ENCODE measurements at places on chromosomes 6 and 20.

DNA sequence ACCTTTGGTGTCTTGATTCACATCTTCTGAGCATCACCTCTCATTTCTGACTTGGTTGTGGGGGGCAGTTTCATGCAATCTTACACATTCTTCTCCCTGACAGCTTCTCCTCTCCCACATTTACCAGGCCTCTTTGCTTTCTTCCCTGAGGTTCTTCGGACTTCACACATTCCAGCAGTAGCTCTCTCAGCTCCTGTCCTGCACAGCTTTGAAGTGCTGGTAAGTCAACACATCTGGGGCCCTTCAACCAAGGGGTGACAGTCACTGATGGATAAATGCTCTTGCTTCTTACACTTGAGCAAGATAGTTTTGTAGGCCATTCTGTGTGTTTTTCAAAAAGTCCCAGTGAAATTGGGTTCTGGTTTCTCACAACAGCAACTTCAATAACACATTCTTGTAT lies 2.5 kb upstream of the SLC35B3 start:
- DNase-seq: no peak

DNA sequence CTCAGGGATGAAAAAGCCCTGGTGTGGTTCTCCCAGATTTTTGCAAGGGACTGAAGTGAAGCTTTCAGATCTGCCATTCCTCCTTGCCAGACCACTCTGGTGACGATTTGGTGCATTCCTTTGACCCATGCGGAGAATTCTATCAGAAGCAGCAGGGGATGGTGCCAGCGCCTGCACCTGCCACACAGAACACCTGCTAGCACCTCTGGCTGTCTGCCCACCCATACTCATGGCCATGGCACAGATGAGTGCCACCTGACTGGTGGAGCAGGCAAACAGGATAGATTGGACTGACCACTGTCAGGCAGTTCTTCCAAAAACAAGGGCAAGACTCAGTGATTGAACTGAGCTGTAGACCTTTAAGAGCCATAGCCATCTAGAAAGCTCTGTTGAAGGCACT lies 107.1 kb downstream of the CDYL start:
- no peak for DNase-seq

GRCh38 chr6:40779409-40779808 lies 192.2 kb upstream of the LRFN2 start:
- DNase-seq: no peak

DNA sequence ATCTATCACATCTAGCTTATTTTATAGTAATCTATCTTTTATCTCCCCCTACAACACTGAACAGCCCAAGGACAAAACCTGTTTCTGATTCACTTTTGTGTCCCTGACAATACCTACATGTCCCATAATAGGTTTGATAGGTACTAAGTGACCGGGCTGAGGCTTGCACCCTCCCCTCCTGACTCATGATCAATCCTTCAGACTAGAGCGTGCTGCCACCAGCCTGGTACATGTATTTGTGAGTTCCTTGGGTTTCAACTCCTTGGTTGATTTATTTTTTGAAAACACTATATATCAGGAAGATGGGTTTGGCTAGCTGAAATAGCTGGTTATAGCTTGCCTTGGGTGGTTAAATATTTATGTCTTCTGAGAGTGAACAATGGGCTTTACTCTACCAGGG lies 41.6 kb upstream of the RAB23 start:
- no peak for DNase-seq

GRCh38 chr6:152173321-152173720 lies 365.8 kb downstream of the ESR1 start:
- DNase-seq: no peak

- DNase-seq: no peak
Observed at GRCh38 chr20:24791953-24792352, 157.1 kb upstream of the CST7 start.

DNA sequence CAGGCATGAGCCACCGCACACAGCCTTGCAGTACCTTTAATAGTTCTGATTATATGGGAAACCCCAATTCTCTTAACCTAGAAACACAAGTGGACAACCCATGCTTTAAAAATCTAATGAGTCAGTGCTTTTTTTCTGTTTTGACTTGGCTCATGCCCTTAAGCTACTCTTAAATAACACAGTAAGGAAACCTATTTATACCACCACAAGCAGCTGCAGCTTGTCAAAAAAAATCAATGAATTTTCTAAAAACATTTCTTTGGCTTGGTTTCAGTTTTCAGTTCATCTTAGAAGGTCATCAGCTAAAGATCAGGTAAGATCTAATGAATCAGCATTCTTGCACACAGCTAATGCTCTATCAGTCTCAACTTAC lies 124.1 kb upstream of the DST start:
- DNase-seq: no peak

DNA sequence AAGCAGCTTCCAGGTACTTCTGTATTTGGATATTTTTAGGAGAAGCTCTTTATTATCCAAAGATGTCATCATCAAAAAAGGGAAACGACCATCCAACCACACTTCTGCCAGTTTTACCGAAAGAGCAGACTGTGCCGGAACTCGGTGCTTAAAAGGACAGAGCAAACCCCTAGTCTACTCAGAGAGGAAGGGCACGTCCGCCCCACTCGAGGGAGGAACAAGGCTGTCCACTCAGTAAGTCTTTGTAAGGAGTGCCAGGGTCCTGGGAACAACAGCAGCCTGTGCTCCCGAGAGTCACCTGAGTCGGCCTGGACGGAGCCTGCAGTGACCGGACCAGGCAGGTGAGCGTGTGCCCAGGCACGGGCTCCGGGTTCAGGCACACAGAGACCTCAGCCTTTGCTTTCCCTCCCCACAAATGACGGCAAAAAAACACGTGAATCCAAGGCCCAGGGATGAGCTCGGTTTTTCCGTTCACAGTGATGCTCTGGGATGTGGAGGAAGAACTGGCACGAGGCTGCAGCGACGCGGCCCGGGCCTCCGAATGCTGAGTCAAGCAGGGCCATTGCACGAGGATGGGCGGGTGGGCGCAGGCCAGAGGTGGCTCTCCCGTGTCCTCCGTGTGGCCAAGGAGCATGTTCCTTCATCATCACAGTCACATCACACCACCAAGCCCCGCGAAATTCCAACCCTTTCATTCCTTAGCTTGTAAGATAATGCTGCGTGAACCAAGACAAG lies 17.4 kb upstream of the SLCO4A1 start:
- no peak for DNase-seq

DNA sequence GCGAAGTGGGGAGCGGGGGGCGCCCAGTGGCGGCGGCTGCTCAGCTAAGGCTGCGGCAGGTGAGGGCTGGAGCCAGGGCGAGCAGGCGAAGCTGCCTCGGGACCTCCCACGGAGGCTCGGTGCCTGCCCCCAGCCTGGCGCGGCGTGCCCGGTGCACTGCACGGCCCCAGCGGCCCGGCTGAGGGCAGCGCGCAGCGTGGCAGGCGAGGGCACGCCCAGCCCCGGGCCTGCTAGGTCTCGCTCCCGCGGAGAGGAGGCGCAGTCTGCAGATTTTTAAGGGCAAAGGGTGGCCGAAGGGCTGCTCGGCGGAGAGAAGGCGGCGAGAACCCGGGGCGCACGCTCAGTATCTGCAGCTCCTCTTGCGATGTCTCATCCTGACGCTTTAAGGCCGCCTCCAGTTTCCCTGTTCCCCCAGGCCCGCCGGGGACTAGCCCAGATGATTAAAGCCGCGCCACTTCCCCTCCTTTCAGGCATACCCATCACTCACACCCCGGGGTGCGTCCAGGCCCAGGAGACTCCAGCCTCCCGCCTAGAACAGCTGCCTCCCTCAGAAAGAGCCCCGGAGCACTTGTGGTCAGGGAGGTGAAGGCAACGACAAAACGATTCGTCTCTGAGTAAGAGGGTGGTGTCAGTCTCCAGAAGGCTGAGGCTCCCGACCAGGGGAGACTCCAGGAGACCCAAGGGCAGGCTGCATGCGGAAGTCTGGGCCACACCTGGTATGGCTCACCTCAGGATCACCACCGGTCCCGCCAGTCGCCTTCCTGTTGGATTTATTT lies at the start of gene FERMT1:
Gene FERMT1, minus strand, starts transcription at position 158 of the 776 bp plus-strand sequence. CDS start 3,476 bp downstream, outside the sequence.
- DNase-seq: no peak

- DNase-seq: no peak
Observed at GRCh38 chr20:48949304-48950170, 28.0 kb downstream of the ARFGEF2 start.

DNA sequence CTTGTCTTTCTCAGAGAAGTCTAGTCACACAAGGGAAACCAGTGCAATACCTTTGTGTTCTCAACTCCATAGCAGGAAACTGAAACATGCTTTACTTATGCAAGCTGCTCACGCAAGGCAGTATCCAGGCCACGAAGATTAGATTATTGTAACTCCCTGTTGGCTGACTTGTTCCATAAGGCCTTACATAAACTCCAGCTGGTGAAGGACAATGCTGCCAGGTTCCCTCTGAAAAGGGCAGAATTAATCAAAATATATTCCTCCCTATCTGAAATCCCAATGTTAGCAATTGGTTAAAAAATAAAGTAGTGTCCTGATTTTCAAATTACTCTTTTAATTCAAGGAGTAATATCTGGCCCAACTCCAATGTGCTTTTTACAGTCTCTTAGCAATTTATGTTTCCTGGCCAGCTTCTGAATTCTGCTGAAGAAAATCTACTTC lies 966.6 kb downstream of the HACE1 start:
- DNase-seq: no peak

GRCh38 chr20:22826306-22827230 lies 208.5 kb upstream of the SSTR4 start:
- no peak for DNase-seq

DNA sequence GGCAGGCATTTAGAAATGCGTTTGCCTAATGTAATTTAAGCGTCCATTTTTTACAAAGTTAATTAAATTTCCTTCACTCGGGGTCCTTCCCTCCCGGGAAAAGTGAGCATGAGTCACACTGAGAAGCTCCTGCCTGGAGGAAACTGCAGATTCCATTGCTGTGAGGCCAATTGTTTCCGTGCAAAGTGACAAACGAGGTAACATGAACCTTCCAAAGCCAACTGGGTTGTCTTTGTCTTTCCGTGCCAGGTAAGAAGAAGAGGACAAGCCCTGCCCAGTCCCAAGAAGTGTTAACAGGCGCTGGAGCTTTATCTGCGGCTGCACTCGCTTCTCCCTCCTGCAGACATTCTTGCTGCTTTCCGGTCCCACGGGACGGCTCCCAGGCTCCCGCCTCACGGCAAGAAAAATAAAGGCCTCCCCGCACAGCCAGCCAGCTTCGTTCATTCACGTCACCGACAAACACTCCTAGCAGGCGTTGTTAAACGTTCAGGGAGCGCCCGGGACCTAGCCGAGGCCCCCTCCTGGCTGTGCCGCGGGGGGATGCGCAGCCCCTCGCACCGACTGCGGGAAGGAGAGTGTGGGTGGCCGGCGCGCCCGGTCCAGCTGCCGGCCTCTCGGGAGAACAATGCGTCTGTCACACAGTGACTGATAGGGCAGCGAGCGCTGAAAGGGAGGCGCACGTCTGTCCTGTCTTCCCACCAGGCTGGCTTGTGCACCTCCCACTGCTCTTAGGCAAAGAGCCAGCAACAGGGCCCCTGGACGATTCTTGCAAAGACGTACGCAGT lies 61.5 kb upstream of the HDDC2 start:
- DNase-seq: no peak

- no peak for DNase-seq
Observed at GRCh38 chr20:46690219-46691106, 1.2 kb upstream of the TP53RK start.

DNA sequence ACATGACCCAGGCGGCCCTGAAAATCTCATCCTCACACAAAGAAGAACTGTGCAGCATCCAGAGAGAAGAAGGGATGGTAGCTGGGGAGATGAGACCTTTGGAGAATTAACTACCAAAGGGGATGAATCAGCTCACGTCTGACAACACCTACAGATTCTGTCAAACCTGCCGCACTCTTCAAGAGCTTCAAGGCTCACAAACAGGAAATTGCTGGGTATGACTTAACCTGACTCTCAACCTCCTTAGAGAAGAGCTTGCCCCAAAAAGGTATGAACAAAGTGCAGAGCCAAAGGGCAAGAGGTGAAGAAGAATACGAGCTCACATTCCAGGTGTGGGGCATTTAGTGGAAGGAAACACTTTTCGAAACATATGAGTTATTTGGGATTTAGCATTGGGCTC lies 139.8 kb downstream of the BACH2 start:
- no peak for DNase-seq

GRCh38 chr6:56040889-56041301 lies 165.5 kb upstream of the BMP5 start:
- no peak for DNase-seq

- no peak for DNase-seq
Observed at GRCh38 chr6:166775180-166775922, 148.3 kb upstream of the RPS6KA2 start.

DNA sequence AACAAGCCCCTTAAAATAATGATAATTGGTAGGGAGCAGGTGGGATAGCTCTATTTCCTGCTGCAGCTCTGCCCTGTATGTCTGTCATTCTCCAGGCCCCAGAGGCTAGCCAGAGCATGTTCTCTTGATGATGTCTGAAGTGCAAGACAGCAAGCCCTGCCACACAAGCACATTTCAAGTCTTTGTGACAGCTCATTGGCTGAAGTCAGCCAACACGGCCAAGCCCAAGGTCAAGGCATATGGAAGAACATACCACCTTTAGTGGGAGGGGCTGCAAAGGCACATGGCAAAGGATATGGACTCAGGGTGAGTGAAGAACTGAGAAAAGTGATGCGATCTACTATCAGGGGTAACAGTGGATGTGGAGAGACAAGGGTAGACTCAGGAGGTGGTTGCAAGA lies 116.1 kb downstream of the PRND start:
- DNase-seq: no peak

GRCh38 chr6:119207327-119207726 lies 128.9 kb upstream of the FAM184A start:
- DNase-seq: no peak

GRCh38 chr20:11496380-11496779 lies 421.3 kb upstream of the BTBD3 start:
- no peak for DNase-seq

GRCh38 chr20:21167261-21167660 lies 41.4 kb downstream of the KIZ start:
- no peak for DNase-seq

GRCh38 chr6:4802312-4802935 lies 26.2 kb downstream of the CDYL start:
- no peak for DNase-seq

DNA sequence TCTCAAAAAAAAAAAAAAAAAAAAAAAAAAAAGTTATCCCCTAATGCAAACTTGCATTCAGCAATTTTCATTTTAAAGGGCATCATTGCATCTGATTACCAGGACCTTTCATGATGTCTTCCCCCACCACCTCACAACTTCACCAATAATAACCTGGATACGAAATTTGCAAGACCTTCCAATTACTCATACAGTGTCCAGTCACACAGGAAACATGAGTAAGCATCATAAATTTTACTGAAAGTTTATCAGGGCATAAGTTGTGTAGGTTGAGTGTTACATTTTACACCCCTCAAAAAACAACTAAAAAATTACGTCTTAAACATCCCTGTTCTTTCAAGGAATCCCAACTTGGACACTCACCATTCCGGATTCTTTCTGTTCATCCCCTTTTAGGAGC lies 79.1 kb upstream of the ANKEF1 start:
- DNase-seq: no peak

- no peak for DNase-seq
Observed at GRCh38 chr6:163860287-163861081, 446.0 kb downstream of the QKI start.
